EL (cell line): ENCODE measurements at places on chromosomes 7 and 10.

DNA sequence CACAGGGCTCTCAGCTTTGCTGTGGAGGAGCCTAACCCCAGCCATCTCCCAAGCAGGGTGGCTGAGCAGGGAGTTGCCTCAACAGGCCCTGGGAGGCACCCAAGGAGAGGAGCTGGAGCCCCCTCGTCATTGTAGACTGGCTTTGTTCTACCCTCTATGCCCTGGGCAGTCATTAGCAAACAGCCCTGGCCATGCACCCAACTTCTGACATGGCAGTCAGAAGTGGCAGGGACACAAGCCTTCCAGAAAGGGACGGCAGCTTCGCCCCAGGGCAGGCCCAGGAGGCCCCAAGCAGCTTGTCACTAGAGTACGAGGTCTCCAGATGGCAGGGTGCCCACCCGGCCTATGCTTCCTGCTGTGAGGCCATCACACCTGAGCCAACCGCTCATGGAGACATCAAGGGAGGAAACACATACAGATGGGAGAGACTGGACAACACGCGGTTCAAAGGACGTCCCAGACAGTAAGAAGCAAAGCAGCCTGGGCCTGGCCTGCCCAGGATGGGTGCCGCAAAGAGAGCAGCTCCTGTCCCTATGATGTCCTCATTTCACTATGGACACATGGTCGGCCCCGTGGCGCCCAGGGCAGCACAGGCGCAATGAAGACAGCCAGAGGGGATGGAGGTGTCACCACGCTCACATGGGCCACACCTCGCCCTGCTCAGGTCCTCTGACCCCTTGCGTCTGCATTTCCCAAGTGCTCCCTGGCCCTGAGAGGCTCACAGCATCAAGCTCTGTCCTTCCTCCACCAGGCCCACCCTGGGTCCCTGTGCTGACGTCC is 190.9 kb upstream of the CXCL12 start:
- no peak for DNase-seq

DNA sequence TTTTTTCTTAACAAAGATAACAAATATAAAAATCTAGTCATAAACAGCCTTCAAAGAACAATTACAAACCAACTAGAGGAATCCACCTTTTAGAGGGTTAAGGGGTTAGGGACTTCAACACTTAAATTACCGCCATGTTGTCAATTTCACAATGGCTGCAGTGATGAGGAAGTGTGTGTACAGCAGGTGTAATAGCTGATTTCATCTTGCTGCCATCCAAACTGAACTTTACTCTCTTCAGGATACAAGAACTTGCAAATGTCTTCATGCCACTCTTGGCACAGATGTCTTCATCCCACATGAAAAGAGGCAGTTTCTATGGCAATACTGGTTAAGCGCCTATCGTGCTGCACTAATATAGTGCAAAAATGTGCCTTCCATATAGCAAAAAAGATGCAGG is 401.0 kb downstream of the PHF14 start:
- DNase-seq, result no peak

DNA sequence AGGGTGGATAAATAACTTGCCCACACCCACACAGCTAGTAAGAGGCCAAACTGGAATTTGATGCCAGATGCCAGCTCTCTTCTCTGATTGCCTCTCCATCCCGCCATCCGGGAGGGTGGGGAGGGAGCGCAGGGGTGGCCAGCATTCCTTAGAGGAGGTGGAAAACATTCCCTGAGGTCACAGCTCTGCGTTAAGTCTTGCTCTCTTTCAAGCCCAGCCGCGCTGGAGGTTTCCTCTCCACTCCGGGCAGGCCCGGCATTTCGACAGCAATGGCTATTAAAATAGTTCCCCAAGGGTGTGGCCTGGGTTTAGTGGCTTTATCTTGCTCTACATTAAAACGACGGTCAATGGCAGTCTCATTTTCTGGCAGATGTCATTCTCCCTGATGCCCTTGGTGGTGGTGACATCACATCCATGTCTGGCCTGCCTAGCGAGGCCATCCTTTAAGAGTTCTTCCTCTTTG is 16.1 kb upstream of the C10orf71 start:
- no peak for DNase-seq

DNA sequence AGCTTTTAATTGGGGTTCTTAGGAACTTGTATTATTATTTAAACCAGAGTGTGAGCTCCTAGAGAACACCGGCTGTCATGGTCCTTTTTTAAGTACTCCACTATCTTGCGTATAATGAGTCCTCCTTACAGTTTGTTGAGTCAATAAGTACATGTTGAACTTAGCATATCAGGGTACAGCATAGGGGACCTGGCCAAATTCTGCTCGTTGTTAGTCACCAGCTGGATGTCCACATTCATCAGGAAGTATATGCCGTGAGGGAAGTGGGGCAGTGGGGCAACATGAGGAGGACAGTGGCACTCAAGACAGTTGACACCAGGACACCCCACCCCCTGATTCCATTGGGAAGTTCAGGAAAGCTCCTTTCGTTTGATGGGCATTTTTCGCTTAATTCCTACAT is 16.6 kb downstream of the RPP30 start:
- no peak for DNase-seq

DNA sequence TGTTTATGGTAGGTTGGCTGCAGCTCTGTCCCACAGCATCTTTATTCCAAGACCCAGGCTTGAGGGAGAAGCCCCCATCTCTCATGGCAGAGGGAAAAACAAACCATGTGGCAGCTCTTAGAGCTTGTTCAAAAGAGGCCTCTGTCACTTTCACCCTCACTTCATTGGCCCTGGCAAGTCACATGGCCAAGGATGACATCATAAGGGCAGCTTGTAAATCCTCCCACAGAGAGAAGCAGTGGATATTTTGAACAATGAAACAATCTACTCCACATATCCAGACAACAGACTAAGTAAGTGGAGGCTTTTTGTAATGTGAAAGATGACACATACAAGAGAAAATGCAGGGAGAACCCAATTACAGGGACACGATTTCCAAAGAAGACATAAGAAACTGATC is 108.1 kb downstream of the GRID1 start:
- no peak for DNase-seq

- DNase-seq, result no peak
These were observed 26.4 kb downstream of the RAB11FIP2 start for GRCh38 chr10:118020365-118020764.

DNA sequence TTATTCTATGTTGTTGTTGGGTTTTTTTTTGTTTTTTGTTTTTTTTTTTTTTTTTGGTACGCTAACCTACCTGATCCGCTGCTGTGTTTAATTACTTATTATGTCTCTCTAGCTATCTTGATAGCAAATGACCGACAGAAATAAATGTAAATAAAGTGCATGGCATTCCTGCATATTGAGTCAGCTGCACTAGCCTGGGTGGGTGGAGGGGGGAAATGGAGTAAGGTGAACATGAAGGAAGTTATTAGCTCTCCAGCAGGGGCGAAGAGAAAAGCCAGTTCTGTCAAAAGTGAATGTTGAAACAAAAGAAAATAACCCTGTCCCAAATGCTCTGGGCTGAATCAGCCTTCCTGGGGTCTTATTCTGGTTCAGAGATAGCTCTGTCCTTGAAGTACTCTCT is 210.7 kb upstream of the MDFIC start:
- DNase-seq, result peak; percentile 13

DNA sequence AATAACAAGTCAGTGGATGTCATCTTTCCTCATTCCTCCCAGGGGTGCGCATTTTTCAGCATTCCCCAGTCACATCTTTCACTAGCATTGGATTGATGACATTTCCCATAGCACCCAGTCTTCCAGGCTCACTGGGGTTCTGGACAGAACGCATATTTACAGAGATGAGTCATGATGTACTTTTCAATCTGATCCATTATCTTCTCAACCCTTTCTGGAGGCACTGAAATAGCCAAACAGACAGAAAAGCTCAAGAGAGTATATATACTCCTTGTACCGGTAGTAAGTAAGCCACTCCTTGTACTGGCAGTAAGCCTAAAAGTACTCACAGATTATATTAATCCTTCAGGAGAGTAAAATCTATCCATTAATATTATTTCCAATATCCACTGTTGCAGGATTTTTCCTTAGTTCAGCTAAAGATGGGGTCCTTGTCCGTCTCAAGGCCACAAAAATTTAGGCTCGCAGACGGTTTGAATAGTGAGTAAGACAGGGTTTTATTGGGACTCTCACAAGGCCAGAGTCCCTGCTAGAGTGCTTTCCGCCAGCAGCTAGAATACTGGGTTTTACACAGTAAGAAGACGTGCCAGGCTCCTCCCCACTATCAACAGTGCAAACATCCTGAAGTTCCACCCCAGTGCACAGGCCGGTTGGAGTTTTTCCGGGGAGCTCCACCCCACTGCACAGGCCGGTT is 60.8 kb downstream of the MDH2 start:
- peak; percentile 48 for DNase-seq

DNA sequence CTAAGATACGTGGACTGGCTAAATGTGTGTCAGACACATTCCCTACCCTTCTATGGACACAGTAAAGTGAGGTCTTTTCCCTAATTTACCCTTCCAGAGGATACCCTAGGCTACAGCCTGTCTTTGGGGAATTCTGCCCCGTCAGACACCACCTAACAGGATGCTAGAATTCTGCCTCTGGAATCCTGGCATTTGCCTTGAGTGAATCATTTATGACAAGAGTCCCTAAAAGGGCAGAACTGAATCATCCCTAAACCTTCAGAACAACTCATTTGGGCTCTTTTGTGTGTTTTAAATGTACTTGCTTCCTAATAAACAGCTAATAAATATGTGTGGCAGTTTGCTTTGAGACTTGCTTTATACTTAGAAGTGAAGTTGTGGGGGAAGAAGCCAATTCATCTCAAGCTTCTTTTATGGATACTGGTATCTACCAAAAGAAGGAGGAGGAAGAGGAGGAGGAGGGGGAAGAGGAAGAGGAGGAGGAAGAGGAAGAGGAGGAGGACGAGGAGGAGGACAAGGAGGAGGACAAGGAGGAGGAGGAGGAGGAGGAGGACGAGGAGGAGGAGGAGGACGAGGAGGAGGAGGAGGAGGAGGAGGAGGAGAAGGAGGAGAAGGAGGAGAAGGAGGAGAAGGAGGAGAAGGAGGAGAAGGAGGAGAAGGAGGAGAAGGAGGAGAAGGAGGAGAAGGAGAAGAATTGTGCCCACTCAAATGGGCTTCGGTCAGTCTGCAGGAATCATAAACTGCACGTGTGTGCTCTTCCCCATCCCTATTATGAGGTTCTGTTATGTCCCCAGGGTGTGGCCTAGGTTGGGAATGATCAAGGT is 27.1 kb downstream of the PARP12 start:
- DNase-seq, result peak; percentile 86

GRCh38 chr7:158044482-158044823 is 543.2 kb downstream of the PTPRN2 start:
- DNase-seq, result no peak

GRCh38 chr10:75857269-75857846 is 425.9 kb downstream of the LRMDA start:
- no peak for DNase-seq

DNA sequence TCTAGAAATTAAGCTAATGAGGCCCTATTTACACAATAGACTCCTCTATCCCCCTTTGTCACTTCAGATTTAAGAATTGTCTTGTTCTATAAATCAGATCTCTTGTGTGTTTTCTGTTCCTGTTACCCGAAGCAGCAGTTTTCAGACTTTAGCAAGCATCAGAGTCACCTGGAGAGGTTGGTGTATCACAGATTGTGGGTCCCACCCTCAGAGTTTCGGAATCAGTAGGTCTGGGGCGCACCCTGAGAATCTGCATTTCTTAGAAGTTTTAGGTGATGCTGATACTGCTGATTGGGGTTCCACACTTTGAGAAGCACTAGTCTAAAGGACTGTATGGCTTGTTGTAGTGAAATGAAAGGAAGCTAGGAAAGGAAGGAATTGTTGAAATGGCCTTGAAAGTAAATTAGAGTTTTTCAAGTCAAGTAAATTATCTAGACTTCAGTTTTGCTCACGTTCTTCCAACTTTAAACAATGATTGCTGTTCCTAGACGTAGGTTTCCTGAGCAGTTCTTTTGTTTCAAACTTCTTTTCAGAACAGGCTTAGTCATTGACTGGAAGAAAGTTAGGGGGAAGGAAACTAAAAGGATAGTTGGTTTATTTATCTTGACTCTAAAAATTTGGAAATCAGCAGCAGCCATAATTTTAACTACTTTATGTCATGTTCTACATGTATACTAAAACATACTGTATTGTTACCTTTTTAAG is 15.7 kb downstream of the BPGM start:
- no peak for DNase-seq

- no peak for DNase-seq
These were observed 177.1 kb downstream of the CDK14 start for GRCh38 chr7:90773269-90773668.

GRCh38 chr10:48439581-48440041 is 133.1 kb downstream of the MAPK8 start:
- DNase-seq, result no peak

DNA sequence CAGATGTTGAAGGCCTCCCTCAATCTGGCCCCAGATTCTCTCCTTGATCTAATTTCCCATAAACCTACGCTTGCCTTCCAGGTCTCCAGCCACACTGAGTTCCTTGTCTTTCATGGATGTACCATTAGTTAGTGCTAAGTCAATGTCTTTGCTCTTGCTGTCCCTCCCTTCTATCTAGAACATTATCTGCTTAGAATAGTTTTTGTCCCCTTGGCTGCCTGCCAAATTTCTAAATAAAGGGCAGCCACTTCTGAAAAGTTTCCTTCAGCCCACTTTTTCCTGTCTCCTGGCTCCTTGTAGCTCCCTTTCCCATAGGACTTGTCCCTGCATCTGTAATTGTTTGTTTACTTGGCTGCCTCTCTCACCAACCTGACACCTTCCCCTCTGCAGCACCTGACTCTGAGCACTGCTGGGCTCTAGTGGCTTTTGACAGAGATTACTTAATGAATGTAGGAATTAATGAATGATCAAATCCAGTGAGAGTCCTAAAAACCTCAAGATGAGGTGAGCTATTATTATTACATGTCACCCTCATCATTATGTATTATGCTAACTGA is 58.3 kb downstream of the CXCL12 start:
- no peak for DNase-seq
